ENCODE measurements at places on chromosomes 7 and 10. TPM values are rescaled to one million over a fixed set of nuclear protein-coding genes. Genes with fewer than 3 reads are reported as not detected.

Gene PLCE1
- 2.2 TPM for total RNA-seq

Gene NODAL
- total RNA-seq: not detected

Gene TLX1
- not detected for total RNA-seq

Gene SPAM1
- not detected for total RNA-seq

Gene PNLIPRP1
- total RNA-seq: not detected

Gene BRI3
- 20.0 TPM for total RNA-seq

Gene CCDC6
- total RNA-seq: 28.8 TPM

Gene XPNPEP1
- total RNA-seq: 98.1 TPM

Gene SLC39A12
- total RNA-seq: not detected

Gene DDX21
- 149 TPM for total RNA-seq

DNA sequence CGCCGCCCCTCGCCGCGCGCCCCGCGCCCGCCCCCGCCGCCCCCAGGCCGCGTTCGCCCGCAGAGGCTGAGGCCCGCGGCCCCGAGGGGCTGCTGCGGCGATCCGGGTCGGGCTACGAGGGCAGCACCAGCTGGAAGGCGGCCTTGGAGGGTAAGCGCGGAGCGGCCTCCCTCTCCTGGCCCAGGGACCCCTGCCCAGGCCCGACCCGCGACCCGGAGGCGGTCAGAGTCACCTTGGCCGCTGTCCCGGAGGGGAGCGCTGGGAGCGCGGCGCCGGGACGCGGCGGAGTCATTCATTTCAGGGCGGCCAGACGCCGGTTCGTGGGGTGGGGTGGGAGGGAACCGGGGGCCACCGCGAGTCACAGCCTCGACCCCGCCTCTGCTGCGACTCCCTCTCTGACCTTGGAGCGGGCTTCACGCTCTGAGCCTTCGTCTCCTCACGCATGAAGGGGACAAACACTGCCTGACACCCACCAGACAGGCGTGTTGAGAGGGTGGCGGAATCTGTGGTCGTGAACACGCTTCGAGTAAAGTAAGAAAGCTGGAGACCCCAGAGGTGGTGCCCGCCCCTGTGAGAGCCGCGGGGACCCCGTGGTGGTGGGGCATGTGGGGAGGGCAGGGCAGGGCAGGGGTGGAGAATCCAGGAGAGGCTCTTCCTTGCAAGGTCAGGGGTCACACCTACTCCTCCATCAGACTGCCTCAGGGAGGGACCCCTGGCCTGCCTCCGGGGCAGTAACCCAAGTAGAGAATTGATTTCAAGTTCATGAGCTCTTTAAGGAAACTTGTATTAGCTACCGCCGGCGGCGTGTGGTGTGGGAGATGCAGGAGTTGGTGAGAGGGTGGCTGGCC, 707 bp downstream of the CLEC2L start:
- DNase-seq: no peak

DNA sequence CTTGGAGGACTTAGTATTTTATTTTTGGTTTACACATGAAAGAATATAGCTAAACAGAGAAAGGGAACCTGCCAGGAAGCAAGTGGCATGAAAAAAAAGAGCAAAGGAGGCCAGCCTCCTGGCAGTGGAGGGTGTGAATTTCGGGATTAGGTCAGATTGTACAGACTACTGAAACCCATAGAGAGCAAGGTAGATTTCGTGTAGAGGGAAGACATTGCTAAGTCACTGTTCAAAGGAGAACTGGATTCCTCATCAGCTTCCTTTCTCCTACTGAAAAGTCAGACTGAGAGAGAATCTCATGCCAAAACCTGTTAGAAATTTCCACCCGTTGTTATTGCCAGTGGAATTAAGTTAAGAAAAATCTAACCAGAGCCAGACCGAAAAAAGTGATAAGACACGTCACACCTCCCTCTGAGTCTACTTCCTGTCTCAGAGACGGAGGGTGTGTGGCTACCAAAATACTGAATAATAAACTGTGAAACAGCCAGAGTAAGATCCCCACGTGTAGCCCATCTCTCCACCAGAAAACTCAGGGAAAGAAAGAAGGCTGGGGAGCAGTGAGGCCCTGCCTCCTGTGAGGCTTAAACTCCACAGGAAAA, 118.8 kb downstream of the SKIDA1 start:
- no peak for DNase-seq

DNA sequence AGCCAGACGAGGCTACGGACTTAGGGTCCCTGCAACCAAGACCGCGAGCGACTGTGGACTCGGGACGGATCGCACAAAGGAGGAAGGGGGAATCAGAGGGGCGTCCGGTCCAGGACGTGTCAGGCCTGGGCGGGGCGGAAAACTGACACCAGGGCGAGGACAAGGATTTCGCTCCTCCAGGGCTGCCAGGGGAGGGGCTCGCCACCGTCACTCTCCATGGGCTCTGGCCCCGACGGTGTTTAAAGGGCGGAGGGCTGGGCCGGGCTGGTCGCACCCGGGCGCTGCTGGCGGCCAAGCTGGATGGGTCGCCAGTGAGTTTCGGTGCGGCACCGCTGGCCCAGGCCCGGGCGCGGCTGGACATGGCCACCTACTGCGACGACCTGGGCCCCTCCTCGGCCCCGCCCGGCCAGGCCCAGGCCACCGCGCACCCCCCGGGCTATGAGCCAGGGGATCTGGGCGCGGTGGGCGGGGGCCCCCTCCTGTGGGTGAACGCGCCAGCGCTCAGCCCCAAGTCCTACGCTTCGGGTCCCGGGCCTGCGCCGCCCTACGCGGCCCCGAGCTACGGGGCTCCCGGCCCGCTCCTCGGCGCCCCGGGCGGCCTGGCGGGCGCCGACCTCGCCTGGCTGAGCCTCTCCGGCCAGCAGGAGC, at the start of gene FOXI2:
FOXI2 (plus strand) TSS at position 271 of the 648 bp plus-strand sequence; CDS start at position 360, 89 bp downstream.
- DNase-seq: no peak

- no peak for DNase-seq
Observed at GRCh38 chr7:125375942-125376341, 446.3 kb upstream of the POT1 start.

- DNase-seq: no peak
Observed at GRCh38 chr10:3783682-3784432, 1.2 kb downstream of the KLF6 start.

- no peak for DNase-seq
Observed at GRCh38 chr7:97798046-97799019, 66.4 kb downstream of the TAC1 start.

DNA sequence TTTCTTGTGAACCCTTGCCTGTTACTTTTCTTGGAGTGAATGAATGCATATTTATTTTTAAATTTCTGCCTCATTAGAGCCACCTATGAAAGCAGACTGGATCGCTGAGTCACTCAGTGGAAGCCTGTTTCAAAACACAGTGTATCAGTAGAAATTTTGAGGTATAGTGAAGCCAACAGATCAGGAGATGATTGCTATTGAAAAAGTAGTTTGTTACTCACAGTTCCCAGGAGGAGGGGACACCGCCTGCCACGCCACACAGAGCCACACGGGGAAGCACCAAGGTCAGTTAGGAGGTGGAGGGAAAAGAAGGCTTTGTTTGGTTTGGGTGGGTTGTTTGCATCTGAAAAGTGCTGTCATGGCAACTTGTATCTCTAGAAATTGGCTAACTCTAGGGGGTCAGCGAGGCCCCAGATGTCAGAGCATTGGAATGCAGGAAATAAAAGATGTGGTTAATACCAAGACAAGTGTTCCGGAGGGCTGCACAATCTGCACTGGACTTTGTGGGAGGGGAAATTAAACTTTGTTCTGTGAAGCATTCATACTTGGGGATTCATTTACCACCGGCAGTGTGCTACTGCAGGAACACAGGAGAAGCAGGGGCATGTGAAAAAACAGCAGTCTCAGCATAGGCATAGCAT, 106.4 kb upstream of the SDK1 start:
- peak; percentile 99 for DNase-seq

DNA sequence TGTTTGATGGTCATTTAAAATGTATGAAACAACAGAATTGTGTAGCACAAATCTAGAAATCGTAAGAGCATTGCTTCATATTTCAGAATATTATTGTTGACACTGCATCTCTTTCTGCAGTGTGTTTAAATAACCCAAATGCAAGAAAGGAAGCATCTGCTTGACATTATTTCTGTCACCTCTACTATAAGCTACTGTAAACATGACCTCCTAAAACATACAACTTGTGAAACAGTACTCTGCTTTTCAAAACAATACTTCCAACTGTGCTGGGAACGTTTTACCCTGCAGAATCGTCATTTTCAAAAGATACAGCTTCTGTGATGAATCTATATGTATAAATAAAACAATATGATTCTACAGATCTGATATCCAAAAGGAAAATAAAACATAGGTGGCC, 82.0 kb downstream of the RNF133 start:
- DNase-seq: no peak

DNA sequence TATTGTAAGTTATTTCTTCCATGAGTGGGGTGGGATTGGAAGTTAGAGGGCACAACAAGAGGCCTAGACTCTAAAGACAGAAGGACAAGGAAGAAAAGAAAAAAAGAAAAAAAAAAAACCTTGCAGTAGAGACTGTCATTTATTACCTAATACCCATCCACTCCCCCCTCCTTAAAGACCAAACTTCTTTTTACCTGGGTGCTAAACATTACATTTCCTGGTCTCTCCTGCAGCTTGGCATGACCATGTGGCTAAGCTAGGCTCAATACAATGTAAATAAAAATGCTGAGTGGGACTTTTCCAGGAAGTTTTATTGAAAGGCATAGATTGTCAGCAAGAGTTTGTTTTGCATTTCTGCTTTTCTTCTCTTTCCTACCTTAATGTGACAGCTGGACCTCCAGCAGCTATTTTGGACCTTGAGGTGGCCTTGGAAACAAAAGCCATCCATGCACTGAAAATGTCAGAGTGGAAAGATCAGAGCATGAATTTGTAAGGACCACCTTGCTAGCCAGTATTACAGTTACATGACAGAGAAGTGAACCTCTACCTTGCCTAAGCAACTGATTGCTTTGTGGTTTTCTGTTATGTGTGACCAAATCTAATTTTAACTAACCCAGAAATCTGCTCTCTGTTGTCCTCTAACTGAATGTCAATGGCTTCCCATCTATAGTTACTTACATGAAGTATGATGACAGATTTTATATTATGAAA, 81.3 kb upstream of the SFMBT2 start:
- DNase-seq: no peak

GRCh38 chr7:80286611-80287010, 152.0 kb downstream of the GNAI1 start:
- DNase-seq: no peak

DNA sequence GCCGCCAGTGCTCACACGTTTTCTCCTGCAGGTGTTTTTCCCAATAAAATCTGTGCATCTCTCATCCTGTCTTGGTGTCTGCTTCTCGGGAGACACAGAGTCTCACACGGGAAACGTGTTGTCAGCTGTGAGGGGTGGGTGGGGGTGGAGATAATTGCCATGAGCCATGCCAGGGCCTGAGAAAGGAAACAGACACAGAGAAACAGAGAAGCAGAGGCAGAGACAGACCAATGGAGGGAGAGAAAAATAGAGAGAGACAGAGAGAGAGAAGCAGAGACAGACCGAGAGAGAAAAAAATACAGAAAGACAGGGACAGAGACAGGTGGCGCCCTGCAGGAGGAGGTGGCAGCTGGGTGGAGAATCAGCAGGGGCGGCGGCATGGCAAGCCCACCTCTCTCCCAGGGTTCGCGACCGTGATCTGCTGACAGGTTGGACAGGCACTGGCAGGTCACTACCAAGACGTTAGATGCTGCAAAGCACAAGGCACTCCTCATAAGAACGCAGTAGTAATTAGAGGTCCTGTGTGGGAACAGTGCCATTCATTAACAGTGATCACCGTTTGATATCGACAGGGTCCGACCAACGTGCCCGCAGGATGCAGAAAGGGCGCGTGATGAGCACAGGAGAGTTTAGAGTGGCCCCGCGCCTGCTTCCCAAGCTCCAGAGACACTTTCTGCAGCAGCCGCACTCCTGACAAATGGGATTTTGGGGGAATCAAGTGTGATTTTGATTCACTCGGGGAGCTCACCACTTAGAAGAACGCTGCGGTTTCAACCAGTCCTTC, 70.5 kb upstream of the INSIG1 start:
- DNase-seq: no peak

DNA sequence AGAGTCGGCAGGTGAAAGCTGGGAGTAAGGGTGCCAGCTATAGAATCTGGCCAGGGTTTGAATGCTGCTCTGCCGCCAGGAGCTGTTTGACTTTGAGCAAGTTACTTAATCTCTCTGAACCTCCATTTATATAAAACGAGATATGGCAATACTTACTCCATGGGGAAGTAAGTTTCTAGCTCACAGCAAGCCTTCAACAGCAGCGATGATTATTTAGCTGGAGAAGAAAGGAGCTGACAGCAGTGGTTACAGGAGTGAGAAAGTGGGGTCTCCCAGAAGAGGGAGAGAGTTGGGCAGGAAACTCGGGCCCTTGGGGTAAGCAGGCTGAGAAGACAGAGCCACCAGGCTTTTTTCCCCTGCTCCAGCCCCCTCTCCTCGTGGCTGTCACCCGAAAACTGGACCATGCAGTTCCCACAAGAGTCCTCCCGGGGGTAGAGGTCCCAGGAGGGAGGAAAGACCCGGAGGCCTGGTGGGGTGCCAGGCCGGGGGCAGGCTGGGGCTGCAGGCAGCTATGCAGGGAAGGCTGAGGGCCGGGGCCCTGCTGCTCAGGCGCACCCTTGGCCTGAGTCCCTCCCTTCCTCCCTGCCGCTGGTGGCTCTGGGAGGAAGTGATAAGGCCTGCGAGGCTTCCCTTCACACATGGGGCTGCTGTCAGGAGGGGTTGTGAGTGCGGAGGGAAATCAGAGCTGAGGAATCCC, 3.5 kb downstream of the NOS3 start:
- no peak for DNase-seq

DNA sequence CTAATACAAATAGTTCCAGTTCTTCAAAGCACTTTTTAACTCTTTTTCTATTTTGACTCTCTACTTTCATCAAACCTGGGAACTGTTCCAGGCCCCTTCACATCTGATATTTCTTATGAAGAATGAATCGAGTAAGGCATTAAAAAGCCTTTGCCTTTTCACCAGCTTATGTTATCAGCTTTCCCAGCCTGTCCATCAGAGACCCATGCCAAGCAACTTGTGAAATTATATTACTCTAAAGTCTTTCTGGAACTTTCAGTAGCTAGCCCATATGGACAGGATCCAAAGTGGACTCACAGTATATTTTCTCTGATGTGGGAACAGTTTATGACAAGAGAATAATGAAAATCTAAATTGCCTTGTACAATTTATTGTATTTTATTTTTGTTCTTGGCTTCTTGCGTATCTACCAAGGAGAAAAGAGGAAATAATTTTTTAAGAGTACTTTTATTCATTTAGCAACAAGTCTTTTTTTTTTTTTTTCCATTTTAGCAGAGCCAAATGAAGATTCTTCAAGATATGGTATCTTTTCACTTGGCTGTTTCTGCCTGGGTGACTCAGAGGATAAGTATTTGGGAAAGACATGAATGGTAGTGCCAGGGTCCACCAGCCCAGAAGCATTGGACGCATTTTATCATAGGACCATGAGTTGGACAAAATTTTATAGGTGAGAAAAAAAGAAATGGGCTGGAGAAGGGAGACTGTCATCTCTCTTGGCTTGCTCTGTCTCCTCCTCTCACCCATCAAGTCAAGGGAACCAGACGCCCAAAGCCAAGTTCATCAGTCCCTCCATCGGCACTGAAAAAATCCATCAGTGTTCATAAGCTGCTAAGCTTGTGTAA, 195.8 kb upstream of the NEBL start:
- DNase-seq: no peak

- no peak for DNase-seq
Observed at GRCh38 chr10:121774404-121774803, 153.4 kb downstream of the ATE1 start.
